ENCODE measurements at places on chromosomes 2 and 18.
A peak's percentile ranks its signal among the peaks of the same experiment; 100 is the strongest.

GRCh38 chr2:149055751-149056150 lies 17.3 kb downstream of the LYPD6B start:
- DNase-seq, result peak; percentile 35

- no peak for DNase-seq
Observed at GRCh38 chr2:15990151-15991101, 50.1 kb downstream of the MYCN start.

GRCh38 chr2:235595422-235596010 lies 101.7 kb downstream of the AGAP1 start:
- DNase-seq, result peak; percentile 36

DNA sequence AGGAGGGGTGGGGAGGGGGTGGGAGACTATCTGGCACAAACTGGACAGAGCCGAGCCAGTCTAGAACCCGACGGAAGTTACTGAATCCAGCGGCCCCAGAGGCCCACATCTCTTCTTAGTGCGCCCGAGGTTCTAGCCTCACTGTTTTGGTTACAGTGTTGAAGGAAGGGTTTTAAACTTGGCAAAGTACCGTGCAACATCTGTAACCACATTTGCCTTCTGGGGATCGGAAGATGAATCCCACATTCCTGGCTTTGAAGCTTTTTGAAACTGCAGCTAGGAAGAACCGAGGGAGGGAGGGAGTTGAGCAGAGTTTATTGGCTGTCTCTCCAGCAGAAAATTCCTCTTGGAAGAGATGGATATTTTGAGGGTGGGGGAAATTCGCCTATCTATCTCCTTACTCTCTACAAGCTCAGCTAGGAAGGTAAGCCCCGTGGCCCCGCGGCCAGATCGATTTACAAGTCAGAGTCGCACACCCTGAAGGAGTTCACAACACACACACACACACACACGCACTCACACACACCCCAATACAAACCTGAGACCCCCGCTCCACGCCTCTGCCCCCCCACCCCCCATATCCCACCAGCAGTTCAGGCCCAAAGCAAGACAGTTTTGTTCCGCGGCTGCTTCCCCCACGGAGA lies 1.0 kb downstream of the ACVR1 start:
- DNase-seq, result peak; percentile 57

Measured in kidney glomerular epithelial cell (primary cell).